ENCODE measurements at places on chromosomes 7 and 10. TPM values are rescaled to one million over a fixed set of nuclear protein-coding genes. Genes with fewer than 3 reads are reported as not detected.

The ABCB1 gene
- total RNA-seq: 3.8 TPM

The TRPV6 gene
- total RNA-seq: not detected

The PTPN20 gene
- total RNA-seq: 0.09 TPM

The CFTR gene
- not detected for total RNA-seq

The TRIM73 gene
- total RNA-seq: 0.94 TPM

The MRLN gene
- total RNA-seq: not detected

The PTF1A gene
- not detected for total RNA-seq

The RBM48 gene
- total RNA-seq: 11.7 TPM

The COBL gene
- not detected for total RNA-seq

The FAM25G gene
- not detected for total RNA-seq

The CLDN3 gene
- total RNA-seq: not detected

The CRTAC1 gene
- total RNA-seq: not detected

The CYP3A4 gene
- total RNA-seq: not detected

The KIAA1549 gene
- 0.63 TPM for total RNA-seq

The CHST3 gene
- total RNA-seq: 16.9 TPM

The PLEKHS1 gene
- total RNA-seq: not detected

The INHBA gene
- 7.9 TPM for total RNA-seq

The PRF1 gene
- total RNA-seq: not detected

The MNX1 gene
- not detected for total RNA-seq

Measured in bronchial smooth muscle cell (primary cell).